Activated CD4-positive, alpha-beta memory T cell treated with anti-CD3 and anti-CD28 coated beads for 36 hours (primary cell): ENCODE measurements at places on chromosomes 7 and 10. TPM values are rescaled to one million over a fixed set of nuclear protein-coding genes. Genes with fewer than 3 reads are reported as not detected.
A peak's percentile ranks its signal among the peaks of the same experiment; 100 is the strongest.

Gene STEAP1B
- total RNA-seq: not detected

Gene ZNF239
- total RNA-seq: 1.7 TPM

Gene ANKRD61
- 0.33 TPM for total RNA-seq

Gene WDR11
- 37.3 TPM for total RNA-seq

Gene GPR85
- total RNA-seq: not detected

Gene SUFU
- 10.0 TPM for total RNA-seq

Gene ZPBP
- total RNA-seq: not detected

Gene RNF148
- total RNA-seq: not detected

Gene RET
- 0.07 TPM for total RNA-seq

Gene ELN
- total RNA-seq: not detected

Gene CYP3A7
- total RNA-seq: not detected

Gene IDI2
- not detected for total RNA-seq

- no peaks in the 10 kb centered on the region for H3K27me3 ChIP-seq
- H3K36me3 ChIP-seq: no peaks in the 10 kb centered on the region
These were observed 43.2 kb downstream of the HTRA1 start for GRCh38 chr10:122504610-122504950.

DNA sequence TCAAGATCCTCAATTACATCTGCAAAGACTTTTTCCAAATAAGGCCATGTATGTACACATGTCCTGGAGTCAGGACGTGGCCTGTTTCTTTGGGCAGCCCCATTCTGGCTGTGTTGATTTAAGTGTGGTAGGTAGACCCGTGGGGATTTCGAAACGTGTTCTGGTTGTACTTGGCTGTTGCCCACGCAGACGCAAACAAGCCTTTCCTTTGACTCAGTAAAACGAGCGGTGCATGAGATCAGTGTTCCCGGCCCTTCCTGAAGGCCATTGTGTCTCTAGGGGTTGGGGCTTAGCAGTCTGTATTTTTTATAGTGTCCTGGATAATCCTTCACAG lies 64.8 kb upstream of the DNAJB6 start:
- H3K27me3 ChIP-seq: no peaks in the 10 kb centered on the region
- peak overlapping the region; percentile 40 for H3K27ac ChIP-seq
- peaks cover 17% of the 10 kb centered on the region for H3K36me3 ChIP-seq
- no peak overlapping the region for H3K4me3 ChIP-seq
- H3K4me1 ChIP-seq: peaks cover 16% of the 10 kb centered on the region

DNA sequence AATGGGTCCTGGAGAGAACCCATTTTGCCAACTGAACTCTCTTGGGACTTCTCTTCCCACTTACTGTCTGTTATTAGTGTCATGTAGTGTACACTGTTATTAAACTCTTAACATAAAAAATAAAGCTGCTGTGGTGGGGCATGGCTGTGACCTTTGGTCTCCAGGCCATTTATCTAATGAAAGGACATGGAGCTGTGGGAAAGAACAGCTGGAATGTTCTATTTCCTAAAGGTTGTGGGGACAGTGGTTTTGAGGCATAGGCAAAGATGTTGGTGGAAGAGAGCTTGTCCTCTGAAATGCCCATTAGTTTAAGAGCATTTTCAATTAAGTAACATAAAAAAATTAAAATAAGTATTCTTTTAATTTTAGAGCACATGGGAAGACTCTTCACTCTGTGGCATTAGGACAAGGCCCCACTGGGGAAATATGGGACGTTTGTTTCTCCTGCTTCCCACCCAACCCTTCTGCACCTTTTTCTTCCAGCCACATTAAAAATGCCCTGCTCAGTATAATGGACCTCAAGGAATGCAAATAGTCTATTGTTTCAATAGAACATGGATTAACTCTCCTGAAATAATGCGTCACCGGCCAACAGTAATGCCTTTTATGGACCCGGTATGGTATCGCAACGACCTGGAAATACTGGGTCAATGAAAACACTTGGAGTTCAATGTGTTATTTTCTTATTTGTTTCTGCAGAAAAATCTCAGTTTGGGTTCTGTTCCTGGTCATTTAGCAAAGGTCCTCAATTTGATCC lies 149.6 kb downstream of the BUB3 start:
- no peaks in the 10 kb centered on the region for H3K27me3 ChIP-seq
- no peaks in the 10 kb centered on the region for H3K36me3 ChIP-seq
- H3K4me3 ChIP-seq: no peak overlapping the region
- no peak overlapping the region for H3K27ac ChIP-seq
- H3K4me1 ChIP-seq: no peaks in the 10 kb centered on the region

- no peak for DNase-seq
- no peak overlapping the region for H3K27ac ChIP-seq
- no peak overlapping the region for H3K4me3 ChIP-seq
- no peaks in the 10 kb centered on the region for H3K27me3 ChIP-seq
These were observed 56.1 kb upstream of the ARID5B start for GRCh38 chr10:61845196-61845949.

DNA sequence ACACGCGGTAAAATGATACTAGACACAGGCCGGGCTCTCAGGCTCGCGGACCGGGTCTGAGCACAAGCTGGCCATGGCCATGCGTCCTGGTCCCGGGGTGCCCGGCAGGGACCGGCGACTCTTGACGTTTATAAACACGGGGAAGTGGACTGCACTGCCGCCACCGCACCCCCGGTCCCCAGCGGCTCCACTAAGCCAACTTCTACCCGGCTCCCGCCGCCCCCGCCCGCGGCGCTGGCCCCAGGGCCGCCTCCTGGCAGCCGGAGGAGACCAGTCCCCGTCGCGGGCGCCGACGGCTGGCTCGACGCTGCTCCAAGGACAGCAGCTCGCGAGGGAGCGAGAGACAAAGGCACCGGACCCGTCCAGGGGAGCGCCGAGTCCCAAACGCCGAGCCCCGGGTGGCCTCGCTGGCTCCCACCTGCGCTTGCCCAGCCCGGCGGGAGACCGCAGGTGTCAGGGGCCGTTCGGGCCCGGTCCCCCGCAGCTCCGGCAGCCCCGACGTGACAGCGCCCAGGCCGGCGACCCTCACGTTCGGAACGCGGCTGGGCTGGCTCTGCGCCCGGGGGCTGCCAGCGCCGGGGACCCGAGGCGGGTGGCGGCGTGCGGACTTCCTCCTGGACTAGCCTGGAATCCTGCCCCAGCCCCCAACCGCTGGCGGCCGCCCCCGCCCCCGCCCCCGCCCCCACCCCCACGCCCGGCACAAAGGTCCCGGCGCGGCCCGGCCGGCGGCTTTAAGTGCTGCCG lies 517 bp downstream of the ITGB1 start:
- peak; percentile 65 for DNase-seq
- H3K4me3 ChIP-seq: peak overlapping the region; percentile 80
- H3K36me3 ChIP-seq: peaks cover 2% of the 10 kb centered on the region
- peaks cover 64% of the 10 kb centered on the region for H3K4me1 ChIP-seq
- H3K27me3 ChIP-seq: peaks cover 4% of the 10 kb centered on the region

DNA sequence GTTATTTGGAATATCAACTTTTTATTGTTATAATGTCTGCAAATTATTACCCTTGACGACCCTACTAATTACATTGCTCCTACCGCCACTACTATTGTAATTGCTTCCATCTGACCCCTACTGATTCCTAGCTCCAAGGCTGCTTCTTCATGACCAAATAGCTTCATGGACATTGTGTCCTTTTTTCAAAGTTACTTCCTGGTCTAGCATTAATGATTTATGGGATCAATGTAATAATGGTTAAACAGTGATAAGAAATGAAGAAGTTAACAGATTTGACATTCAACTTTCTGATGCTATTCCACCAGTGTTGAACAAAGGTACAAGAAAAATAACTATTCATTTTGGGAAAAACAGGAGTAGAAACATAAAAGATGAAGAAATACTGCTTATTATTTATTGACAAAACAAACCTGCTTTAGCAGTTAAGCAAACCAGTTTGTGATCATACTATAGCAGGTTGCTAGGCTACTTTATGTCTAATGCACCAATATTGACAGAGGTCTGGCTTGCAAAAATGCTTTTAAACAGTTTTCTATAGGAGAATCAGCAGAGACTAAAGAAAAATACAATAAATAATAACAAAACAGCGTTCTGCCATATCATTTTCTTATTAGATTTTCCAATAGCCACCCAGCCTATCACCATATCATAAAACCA lies 125.8 kb downstream of the PCLO start:
- no peak overlapping the region for H3K4me3 ChIP-seq
- H3K36me3 ChIP-seq: no peaks in the 10 kb centered on the region
- no peak overlapping the region for H3K27ac ChIP-seq
- no peak for DNase-seq
- no peaks in the 10 kb centered on the region for H3K27me3 ChIP-seq

DNA sequence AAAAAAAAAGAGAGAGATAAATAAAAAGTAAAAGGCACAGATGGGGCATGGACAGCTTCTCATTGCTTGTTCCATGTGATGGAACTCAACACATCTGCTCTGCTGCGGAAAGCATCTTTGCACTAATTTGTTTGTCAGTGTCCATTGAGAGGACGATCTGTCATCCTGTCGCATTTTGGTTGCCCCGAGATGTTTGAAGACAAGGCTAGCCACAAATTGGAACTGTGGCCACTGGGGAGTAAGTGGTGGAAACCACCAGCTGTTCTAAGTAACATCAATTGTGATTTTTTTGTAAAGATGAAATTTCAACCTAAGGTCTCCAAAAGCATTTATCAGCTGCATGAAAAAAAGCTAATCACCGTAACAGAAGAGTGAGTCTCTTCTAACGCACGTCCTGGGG lies 312.7 kb downstream of the ADARB2 start:
- DNase-seq: no peak
- no peaks in the 10 kb centered on the region for H3K36me3 ChIP-seq

DNA sequence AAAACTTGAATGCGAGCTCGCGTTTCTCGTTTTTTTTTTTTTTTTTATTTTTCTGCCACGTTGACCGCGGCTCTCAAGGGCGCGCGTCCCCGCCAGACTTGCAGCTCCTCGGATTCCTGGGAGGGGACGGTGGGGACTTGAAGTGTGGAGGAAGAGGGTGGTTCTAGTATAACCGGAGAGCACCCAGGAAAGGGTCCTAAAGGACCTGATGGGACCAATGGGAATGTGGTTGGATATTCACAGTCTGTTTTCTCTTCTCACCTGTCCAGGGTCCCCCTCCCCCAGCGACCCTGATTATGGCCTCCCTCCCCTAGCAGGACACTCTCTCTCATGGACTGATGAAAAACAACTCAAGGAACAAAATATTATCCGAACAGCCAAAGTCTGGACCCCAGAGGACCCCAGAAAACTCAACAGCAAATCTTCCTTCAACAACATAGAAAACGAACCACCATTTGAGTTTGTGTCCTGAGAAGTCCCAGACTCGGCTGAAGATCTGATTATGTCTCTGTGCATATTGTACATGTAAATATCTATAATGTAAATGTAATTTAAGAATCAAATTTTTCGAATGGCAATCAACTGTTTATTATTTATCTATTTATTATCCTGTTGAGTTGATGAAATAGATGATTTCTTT lies 1.4 kb downstream of the PTF1A start:
- peaks cover 59% of the 10 kb centered on the region for H3K27me3 ChIP-seq
- peak overlapping the region; percentile 56 for H3K27ac ChIP-seq
- peaks cover 4% of the 10 kb centered on the region for H3K4me1 ChIP-seq
- no peaks in the 10 kb centered on the region for H3K36me3 ChIP-seq

- H3K4me1 ChIP-seq: peaks cover 2% of the 10 kb centered on the region
- H3K27me3 ChIP-seq: no peaks in the 10 kb centered on the region
- no peak overlapping the region for H3K27ac ChIP-seq
- H3K36me3 ChIP-seq: peaks cover 23% of the 10 kb centered on the region
These were observed 15.0 kb downstream of the INSIG1 start for GRCh38 chr7:155312633-155313032.

DNA sequence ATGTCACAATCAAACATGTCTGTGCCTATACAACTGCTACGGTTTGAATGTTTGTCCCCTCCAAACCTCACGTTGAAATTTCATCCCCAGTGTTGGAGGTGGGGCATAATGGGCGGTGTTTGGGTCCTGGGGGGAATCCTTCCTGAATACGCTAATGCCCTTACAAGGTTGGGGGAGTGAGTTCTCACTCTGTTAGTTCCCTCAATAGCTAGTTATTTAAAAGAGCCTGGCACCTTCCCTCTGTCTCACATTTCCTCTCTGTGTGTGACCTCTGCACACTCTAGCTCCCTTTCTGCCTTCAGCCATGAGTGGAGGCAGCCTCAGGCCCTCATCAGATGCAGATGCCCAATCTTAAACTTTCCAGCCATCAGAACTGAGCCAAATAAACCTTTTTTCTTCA lies 129.5 kb downstream of the GRM8 start:
- no peak overlapping the region for H3K27ac ChIP-seq
- no peaks in the 10 kb centered on the region for H3K4me1 ChIP-seq
- no peak for DNase-seq
- H3K36me3 ChIP-seq: no peaks in the 10 kb centered on the region

DNA sequence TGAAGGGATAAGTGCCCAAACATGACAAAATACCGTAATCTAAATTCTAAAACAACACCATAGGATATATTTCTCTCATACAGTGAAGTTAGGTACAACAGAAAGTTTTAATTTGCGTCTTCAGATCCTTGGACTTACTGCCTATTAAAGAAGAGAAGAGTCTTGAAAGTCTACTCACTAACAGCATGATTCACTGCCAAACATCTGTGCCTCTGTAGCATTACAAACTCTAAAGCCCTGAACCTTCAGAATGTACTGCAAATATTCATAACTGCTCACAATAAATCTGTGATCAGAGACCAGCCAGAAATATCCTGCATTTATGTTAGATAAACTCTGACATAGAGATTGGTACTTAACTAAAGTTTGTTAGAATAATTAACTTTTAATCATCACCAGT lies 365.3 kb downstream of the PARD3 start:
- H3K27ac ChIP-seq: no peak overlapping the region
- H3K36me3 ChIP-seq: no peaks in the 10 kb centered on the region
- DNase-seq: no peak
- H3K4me1 ChIP-seq: no peaks in the 10 kb centered on the region
- no peak overlapping the region for H3K4me3 ChIP-seq

DNA sequence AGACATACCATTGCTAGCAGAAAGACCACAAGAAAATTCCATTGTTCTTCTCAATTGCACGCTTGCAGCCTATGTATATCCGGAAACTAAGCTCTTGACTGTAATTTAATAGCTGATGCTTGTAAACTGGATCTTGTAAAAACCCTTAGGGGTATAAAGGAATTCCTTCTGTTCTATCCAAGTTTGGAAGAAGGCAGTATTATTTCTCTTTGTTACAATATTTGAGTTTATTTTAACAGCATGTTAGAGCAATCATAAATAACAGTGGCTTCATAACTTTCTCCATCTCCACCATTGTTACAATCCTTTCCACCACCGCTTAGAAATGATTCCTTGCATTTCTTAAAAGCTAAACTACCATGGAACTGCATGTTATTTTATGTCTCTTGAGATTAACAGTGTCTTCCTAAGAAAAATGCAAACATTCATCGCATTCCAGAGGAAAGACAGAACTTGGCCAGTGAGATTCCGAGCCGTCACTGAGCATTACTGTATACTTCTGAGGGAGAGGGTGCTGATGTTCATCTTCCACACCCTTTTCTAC lies 92.5 kb downstream of the TRIL start:
- no peak overlapping the region for H3K27ac ChIP-seq
- no peaks in the 10 kb centered on the region for H3K4me1 ChIP-seq
- H3K27me3 ChIP-seq: peaks cover 6% of the 10 kb centered on the region
- no peak overlapping the region for H3K4me3 ChIP-seq
- no peak for DNase-seq
- no peaks in the 10 kb centered on the region for H3K36me3 ChIP-seq
